Panc1 (cell line): ENCODE measurements at places on chromosomes 11 and 22.

DNA sequence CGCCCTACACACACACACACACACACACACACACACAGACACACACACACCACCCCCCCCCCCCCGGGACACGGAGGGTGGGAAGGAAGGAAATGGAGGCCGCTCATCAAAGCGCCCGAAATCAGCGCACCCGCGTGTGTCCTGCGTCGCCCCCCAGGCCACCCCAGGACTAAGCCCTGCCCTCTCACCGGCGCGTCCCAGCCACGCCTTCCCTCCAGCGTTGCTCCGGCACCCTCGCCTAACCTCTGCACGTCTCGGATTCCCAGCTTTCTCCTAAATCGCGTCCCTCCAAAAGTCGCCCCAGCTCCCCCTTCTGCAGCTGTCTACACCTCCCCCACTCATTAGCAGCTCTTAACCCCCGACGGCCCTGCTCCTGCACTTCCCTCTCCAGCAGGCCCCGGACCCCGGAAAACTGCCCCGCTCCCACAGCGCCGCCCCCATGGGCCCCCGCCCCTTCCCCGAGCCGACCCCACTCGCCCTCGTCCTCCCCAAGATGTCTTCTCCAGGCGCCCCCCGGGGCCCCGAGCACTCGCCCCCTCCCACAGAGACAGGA is 557 bp downstream of the PACSIN2 start:
- DNase-seq: no peak

- DNase-seq: no peak
These were observed 47.9 kb downstream of the OSBP2 start for GRCh38 chr22:30742291-30743256.

DNA sequence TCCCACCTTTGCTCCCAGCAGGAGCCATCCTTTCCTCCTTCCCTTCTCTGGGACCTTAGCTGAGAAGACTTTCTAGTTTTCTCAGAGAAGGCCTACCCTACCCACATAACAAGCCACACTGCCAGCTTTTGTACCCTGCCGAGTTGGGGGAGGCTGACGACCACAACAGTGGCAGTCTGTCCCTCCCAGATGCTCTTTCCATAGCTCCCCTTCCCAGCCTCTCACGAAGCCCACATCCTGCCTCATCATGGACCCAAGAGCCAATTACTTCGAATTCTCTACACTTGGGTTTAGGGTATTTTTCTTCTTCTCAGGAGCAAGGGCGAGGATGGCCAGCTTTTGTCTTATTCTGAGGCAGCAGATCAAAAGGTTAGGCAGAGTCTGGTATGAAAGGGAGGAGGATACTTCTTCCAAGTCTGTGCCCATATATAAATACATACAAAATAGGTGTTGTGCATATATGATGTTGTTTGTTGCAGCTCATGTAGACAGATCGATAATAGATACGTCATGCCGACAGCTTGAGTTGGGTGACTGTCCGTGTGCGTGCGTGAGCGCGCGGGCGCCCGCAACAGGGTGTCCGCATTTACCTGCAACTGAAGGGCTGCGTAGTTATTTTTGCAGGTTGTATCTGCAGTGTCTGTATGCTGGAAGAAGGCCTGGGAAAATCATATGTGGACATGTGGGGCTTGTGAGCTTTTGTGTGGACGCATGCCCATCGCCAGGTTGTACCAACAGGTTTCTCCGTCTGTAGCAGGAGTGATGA is 846 bp upstream of the NRGN start:
- no peak for DNase-seq

- DNase-seq: no peak
These were observed 1.6 kb downstream of the JOSD1 start for GRCh38 chr22:38699143-38699542.

DNA sequence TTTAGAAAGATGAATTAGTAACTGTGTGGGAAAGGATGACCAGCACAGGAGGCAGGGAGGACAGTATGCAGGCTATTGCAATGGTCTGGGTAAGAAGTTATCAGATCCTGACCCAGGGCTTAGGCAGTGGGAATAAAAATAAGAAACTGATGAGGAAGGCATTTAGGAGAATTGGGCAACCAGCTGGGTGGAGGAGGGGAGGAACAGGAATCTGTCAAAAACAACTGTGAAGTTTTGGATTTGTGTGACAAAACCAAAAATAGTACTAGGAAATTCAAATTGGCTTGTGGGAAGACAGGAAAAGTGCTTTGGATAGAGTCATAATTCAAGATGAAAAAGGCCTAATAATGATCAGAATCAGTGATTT is 27.9 kb downstream of the MMP13 start:
- DNase-seq: no peak

DNA sequence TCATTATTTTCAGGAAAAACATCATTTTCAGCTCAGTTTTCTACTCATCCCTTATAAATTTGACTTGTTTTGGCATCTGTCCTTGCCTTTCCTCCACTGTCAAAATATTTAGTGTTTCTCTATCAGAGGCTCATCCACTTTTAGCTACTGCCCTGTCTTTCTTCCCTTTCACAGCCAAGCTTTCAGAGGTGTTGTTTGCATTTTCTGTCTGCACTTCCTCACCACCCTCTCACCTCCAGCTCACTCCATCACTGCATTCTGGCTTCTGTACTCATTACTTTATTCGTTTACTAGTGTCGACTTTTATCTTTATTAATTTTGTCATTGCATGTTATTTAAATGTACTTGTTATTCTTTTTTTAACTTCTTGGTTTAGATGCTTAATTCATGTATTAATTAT is 26.7 kb upstream of the NNMT start:
- no peak for DNase-seq

DNA sequence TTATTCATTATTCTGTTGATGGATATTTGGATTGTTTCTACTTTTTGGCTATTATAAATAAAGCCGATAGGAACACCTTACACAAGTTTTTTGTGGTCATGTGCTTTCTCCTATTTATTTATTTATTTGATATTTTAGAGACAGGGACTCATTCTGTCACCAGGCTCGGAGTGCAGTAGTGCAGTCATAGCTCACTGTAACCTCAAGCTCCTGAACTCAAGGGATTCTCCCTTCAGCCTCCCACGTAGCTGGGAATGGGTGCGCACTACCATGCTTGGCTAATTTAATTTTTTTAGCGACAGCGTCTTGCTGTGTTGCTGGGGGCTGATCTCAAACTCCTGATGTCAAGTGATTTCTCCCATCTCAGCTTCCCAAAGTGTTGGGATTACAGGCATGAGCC is 135.1 kb downstream of the UVRAG start:
- DNase-seq: no peak

- DNase-seq: no peak
These were observed 64.8 kb downstream of the CADM1 start for GRCh38 chr11:115439385-115439784.

- DNase-seq: no peak
These were observed 9.6 kb upstream of the LMO1 start for GRCh38 chr11:8273287-8273686.

DNA sequence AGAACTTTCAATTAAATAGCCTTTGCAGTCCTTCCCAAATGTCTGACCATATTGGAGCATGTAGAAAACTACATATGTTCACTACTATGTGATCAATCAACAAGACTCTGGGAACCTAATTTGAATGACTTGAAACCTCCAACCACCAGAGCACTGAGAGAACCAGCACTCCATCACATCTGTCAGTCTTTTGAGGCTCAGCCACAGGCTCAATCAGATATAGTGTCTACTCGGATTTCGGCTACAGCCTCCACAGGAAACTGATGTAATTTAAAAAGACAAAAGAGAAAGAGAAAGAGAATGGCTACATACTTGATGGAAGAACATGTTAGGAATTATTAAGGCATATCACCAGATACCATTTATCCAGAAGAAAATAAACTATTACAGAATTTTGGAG is 859.0 kb downstream of the FAM181B start:
- DNase-seq: no peak
